CD4-positive, alpha-beta T cell treated with Interleukin-10 for 1 hour (primary cell): ENCODE measurements at places on chromosomes 1 and 21.

DNA sequence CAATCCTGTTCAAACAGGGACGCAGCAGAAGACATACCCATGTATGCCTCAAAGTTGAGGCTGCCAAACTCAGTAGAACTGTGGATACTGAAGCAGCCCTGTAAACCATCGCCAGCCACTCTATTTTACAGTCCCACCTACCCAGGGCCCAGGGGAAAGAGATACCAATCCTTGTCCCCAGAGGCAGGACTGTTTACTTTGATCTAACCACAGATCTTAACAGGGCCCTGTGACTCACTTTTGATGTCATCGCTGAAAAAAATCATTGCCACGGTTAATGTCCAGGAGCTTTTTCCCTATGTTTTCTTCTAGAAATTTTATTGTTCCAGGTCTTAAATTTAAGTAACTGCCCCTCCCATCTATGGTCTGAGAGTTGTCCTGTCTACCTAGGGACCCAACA, 538.4 kb upstream of the NCAM2 start:
- DNase-seq: no peak

DNA sequence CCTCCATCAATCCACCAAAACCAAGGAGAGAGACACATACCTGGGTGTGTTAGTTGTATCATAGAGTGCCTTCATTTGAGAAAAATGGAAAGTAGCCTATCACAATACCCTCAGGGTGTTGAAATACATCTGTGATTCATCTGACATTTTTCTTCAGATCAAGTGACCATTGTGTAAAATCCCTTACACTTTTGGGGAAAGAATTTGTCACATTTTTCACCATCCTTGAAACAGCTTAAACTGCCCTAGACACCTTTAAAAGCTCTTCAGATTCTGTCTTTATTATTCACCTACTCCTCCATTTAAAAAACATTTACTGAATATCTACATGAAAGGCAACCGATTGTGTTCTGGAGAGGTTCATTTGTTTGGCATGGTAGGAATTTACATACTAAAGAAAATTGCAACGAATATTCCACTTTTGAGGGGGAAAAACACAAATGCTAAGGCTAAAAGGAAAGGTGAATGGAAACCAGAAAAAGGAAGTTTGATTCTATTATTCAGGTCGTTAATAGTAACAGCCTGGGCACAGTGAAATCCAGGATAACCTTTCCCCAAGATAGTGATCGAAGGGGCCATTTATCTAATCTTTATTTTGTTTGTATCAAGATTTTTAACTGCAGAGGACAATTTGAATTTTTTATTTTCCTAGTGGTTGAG, 70.4 kb upstream of the SAMSN1 start:
- DNase-seq: no peak

DNA sequence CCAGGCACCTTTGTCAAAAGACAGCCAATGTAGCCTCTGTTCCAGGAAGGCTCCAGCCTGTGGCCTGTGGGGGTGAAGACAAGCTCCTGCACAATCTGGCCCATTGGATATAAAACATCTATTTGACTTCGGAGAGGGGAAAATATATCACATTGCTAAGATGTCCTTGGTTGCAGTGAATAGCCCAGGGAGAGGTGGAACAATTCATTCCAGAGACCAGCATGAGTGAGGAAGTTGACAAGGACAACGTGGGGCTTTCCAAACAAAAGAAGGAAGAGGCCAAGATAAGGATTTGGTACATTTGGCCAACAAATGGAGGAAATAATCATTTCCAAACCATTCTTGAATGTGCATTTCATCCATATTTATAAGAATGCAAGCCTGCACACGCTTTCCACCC, 187.0 kb downstream of the ETS2 start:
- DNase-seq: no peak

- DNase-seq: no peak
Measured at GRCh38 chr1:53982034-53982762, 35.8 kb downstream of the LDLRAD1 start.

DNA sequence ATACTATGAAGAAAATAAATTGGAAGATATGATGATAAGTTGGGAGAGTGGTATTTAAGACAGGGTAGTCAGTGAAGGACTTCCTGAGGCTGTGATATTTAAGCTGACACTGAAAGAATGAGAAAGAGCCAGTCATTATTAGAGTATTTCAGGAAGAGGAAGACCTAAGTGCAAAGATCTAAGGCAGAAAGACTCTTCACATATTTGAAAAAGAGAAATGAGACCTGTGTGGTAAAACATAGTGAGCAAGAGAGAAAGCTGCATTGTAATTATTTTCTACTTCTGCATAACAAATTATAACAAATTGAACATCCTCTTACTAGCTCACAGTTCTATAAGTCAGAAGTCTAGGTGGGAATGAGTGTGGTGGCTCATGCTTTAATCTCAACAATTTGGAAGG, 34.6 kb upstream of the DOCK7 start:
- no peak for DNase-seq

DNA sequence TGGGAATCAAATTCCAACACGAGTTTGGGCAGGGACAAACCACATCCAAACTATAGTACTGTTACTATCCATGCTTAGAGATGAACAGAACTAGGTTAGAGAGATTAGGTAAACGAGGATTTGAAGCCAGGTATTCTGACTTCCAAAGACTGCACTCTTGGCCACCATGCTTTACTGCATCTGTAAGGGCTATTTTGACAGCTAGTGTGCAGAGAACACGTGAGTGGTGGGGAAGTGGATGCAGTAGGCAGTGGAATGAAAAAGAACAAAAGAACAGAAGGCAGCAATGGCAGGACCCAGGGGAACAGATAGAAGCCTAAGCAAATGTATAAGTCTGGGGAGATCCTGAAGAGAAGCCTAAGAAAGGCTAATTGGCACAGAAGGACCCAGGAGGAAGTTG, 59.1 kb upstream of the GJA8 start:
- no peak for DNase-seq
